ENCODE measurements at places on chromosomes 13 and 19. TPM values are rescaled to one million over a fixed set of nuclear protein-coding genes. Genes with fewer than 3 reads are reported as not detected.

Gene ADM5
- total RNA-seq = 1.2 TPM

Gene DBP
- 1.6 TPM for total RNA-seq

Gene SPRY2
- total RNA-seq = 43.8 TPM

Gene ZNF534
- under 0.01 TPM for total RNA-seq

Gene FREM2
- total RNA-seq = not detected

Gene ZNF837
- total RNA-seq = 2.2 TPM

Gene KLF5
- 0.73 TPM for total RNA-seq

Gene CYP2B6
- total RNA-seq = not detected

Gene IL17D
- 1.5 TPM for total RNA-seq

Gene NFKBIB
- total RNA-seq = 8.8 TPM

Gene NECTIN2
- total RNA-seq = 35.8 TPM

Gene APOC4
- not detected for total RNA-seq

Gene NOVA2
- total RNA-seq = 0.39 TPM

Gene CDC16
- 58.4 TPM for total RNA-seq

Gene DAND5
- total RNA-seq = not detected

Gene CD22
- 1.4 TPM for total RNA-seq

Gene ZNF565
- 5.1 TPM for total RNA-seq

Data from subcutaneous preadipocyte (primary cell).